ENCODE measurements at places on chromosomes 3 and 15. TPM values are rescaled to one million over a fixed set of nuclear protein-coding genes. Genes with fewer than 3 reads are reported as not detected.

The GABRA5 gene
- total RNA-seq = 2.3 TPM

The SCN11A gene
- total RNA-seq = 0.03 TPM

The LYZL4 gene
- total RNA-seq = not detected

The CFAP91 gene
- 0.17 TPM for total RNA-seq

The BNC1 gene
- not detected for total RNA-seq

The C2CD4A gene
- 5.7 TPM for total RNA-seq

The ARHGEF26 gene
- total RNA-seq = 0.88 TPM

The ARL6IP5 gene
- 78.4 TPM for total RNA-seq

The NPAP1 gene
- total RNA-seq = not detected

The PSMD2 gene
- 581 TPM for total RNA-seq
